T-helper 9 cell (primary cell): ENCODE measurements at places on chromosomes 3 and 15.

- DNase-seq = no peak
Measured at GRCh38 chr3:125107861-125108567, 52.2 kb upstream of the HEG1 start.

- peak; percentile 64 for DNase-seq
Measured at GRCh38 chr15:50765195-50765967, at the start of gene SPPL2A. SPPL2A (minus strand) TSS chr15:50765706; CDS start chr15:50765533, 173 bp downstream.

- no peak for DNase-seq
Measured at GRCh38 chr3:151873398-151873797, at the start of gene SUCNR1. SUCNR1 (plus strand) TSS chr3:151873643; CDS start chr3:151879893, 6,250 bp downstream.

GRCh38 chr3:155595371-155595770 is 149.5 kb downstream of the PLCH1 start:
- no peak for DNase-seq

- no peak for DNase-seq
Measured at GRCh38 chr3:105958237-105959000, 89.6 kb upstream of the CBLB start.

- DNase-seq = no peak
Measured at GRCh38 chr3:79027593-79027992, 740.2 kb downstream of the ROBO1 start.
